ENCODE measurements at places on chromosomes 7 and 10.

DNA sequence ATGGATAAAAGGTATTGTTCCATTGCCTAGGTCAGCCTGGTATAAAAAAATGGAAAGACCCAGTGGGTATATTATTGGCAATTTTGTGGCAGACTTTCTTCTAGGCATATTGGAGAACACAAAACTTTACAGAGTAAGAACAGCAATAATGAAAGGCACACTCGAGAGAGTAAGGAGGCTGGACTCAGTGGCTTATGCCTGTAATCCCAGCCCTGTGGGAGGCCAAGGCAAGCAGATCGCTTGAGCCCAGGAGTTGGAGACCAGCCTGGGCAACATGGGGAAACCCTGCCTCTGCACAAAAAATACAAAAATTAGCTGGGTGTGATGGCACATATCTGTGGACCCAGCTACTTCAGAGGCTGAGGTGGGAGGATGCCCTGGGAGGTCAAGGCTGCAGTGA lies 158.2 kb downstream of the FAM107B start:
- no peak for DNase-seq

GRCh38 chr7:107591421-107591820 lies 11.4 kb downstream of the BCAP29 start:
- no peak for DNase-seq

- DNase-seq: no peak
Measured at GRCh38 chr7:137080516-137081203, 212.2 kb downstream of the CHRM2 start.

GRCh38 chr10:88707429-88708155 lies 1.5 kb downstream of the LIPK start:
- DNase-seq: no peak

DNA sequence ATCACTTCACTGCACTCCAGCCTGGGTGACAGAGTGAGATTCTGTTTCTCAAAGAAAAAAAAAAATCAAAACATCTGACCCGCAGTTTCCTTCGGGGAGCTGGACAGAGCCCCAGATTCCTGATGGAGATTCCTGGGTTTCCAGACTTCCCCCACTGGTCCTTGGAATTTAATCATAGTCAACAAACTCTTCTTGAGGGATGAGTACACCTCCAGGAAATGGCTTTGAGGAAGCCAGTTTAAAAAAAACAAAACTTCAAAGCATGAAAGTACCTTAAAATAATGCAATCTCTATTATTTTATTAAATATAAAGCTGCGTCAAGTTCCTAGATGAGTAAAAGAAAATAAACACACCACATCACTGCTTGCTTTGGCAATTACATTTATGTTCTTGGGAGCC lies 1.2 kb upstream of the MAD1L1 start:
- DNase-seq: no peak

DNA sequence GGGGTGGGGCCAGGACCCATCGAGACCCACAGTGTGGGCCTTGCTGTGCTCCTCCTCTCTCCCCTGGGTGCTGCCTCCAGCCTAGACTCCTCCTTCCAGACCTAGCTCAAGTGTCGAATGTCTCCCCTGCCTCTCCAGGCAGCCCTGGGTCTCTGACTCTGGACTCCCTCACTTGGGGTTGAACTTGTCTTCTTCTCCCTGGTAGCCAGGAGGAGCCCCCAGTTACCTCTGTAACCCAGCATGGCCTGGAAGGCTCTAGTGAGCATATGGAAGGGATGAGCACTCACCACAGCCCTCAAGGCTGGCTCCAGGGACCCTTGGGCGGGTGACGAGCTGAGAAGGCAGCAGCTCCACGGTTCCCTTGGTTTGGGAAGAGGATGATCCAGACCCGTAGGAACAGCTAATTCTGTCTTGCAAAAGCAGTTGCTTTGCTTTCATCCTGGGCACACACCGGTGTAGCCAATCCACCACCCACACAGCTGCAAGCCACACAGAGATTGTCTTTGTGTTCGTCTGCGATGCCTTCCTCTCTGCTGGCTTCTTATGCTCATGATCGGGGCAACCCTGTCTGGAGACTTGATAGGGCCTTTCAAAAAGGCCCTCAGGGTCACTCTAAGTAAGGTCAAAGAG lies 52.3 kb upstream of the ANTXRL start:
- no peak for DNase-seq

GRCh38 chr10:112356686-112357085 lies 17.2 kb upstream of the ACSL5 start:
- no peak for DNase-seq

DNA sequence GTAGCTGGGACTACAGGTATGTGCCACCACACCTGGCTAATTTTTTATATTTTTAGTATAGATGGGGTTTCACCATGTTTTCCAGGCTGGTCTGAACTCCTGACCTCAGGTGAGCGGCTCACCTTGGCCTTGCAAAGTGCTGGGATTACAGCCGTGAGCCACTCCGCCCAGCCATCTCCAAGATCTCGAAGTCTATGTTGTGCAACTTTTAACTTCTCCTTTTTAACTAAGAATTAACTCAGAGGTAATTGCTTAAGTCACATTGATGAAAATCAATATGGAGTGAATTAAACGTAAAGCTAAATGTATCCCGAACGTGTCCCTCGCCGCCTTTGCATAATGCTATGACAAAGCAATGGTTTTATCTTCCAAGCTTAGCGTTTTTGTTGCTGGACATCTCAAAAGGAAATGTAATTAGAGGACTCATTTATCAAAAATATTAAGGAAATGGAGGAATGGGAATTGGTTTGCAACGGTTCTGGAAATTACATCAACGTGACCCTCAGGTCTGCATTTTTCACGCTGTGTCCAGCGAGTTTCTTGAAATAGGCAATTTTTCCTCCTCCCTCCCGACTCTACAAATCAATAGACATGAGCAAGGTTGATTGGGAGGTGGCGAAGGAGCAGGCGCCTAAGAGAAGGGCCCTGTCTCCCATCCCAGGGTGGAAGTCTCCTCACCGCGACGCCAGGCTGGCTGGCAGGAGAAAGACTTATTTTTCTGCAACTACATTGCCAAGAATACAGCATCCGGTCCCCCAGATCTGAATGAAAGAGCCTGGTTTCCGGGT lies 89.8 kb downstream of the TMEM130 start:
- no peak for DNase-seq

DNA sequence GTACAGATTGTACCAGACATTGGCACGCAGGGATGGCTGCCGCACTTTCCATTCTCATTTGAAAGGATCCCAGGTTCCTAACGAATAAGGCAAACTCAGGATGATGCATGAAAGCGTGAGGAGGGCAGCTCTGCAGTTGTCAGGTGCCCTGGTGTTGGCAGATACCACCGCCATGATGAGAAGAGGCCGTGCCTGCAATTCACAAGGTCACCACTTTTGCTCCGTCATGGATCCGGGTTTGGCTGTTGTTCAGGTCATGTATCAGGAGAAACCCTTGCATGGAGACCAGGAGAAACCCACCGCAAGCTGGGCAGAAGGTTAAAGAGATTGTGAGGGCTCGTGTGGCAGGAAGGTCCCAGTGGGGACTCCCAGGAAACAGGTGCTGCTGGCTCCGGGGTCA lies 233.2 kb downstream of the KLF6 start:
- no peak for DNase-seq

DNA sequence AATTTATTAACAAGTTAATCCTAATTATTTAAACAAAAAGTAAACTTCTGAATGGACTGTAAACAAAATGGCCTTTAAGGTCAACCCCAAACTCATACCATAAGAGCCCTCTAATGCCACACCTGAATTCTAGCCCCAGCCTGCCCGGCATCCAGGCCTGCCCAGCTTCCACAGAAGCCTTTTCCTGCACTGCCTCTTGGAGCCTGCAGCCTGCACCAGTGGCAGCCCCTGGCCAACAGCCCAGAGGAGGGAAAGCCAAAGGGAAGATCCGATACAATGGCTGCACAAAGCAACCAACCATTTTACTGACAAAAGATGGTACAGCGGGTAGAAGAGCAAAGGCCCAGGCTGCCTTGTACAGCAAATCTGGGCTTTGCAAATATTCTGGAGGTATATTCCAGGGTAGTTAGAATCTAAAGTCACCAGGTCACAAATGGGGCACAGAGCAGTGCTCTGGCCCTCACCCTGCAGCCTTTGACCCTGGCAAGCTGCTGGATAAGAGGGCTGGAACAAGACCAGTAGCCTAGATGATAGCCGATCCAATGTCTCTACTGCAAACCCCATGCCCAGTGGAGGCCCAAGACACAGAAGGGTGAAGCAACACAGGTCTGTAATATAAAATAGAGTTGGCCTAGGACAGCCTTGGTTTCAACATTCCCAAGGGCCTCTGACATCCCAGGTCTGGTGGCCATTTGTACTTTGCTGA lies 12.5 kb upstream of the CH25H start:
- no peak for DNase-seq

DNA sequence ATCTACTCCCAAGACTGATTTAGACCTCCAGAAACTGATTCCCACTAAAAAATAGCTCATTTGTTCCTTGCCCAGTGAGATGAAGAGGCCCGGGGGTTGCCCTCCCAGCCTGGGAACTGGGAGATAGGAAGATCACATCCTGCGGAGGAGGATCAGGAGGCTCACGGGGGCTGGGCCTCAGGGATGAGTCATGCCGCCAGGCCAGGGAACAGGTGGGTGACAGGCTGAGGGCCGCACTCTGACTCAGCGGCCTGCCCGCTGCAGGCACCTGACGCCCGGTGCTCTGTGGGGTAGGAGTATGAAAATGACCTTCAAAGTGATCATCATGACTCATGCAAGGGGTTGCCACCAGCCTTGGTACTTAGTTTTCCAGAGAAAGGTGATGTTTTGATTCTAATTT lies 104.5 kb upstream of the ZPBP start:
- DNase-seq: no peak
